DMS153 (cell line): ENCODE measurements at places on chromosomes 16 and 17.
A peak's percentile ranks its signal among the peaks of the same experiment; 100 is the strongest.

- DNase-seq, result no peak
Measured at GRCh38 chr17:27635275-27635823, 4.4 kb downstream of the LGALS9 start.

- no peak for DNase-seq
Measured at GRCh38 chr16:88346680-88347505, 35.9 kb upstream of the ZNF469 start.

GRCh38 chr17:36204724-36205500 lies 6.0 kb upstream of the CCL4L2 start:
- no peak for DNase-seq

DNA sequence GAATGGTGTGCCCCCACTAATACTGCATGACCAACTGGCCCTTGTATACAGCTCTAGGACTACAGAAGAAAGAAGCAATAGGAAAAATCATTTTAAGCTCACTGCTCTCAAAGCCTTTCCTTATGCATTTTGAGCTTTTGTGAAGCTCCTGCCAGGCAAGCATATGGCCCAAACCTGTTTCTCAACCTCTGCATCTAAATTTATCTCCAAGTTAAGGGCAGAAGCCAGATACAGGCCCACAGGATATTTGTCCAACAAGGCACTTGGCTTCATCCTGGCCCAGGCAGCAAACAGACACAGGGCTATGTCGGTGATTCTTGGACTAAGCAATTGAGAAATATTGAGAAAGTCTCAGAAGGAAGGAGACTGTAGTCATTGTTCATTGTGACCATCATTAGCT lies 43.9 kb downstream of the CCT6B start:
- DNase-seq, result no peak

DNA sequence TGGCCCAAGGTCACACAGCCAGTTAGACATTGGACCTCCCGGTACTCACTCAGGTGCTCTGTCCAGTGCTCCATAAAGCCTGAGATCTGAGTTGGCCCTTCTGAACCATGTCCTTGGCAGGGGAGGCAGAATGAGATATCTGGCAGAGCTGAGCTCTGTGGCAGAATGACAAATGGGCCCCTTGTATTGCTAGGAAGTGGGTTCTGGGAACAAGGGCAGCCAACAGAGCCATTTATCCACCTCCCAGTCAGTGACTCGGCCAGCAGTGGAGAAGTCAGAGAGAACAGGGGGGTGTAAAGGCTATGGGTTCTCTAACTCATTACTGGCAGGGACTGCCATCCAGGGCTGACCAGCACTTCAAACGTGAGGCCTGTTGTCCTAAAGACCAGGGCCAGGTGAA lies 117.1 kb upstream of the NLRP1 start:
- DNase-seq, result no peak

GRCh38 chr17:33183487-33184026 lies 109.5 kb downstream of the ASIC2 start:
- DNase-seq, result no peak

DNA sequence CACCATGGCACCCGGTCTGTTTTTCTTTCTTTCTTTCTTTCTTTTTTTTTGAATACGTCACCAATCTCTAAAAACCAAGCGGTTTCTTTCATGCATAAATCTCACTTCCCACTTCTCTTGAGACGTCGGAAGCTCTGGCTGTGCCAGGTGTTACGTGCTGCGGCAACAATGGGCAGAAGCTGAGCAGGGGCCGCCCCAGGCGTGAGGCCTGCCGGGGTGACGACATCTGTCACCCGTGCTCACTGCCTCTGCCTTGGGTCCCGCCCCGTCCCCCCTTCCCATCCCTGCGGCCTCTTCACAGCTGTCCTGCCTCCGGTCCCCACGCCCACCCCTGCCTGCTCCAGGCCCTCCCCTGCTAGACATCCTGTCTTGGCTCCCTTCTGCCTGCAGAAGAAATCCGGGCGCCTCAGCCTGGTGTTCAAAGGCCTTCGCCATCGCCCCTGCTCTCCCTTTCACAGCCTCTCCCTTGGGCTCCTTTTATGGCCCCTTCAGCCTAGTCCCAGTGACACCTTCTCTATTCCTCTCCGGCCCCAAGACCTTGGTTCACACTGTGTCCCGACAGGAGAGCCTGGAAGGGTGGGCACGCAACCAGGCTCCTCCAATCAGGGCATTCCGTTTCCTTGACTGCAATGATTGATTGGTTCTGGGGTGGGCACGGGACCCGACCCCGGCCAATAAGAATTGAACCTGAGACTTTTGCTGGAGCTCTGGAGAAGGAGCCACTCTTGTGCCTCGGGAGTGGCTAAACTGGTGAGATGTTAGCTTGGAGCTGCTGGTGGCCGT lies 4.8 kb downstream of the P2RX1 start:
- peak; percentile 19 for DNase-seq

GRCh38 chr17:52237151-52237550 lies 78.6 kb upstream of the CA10 start:
- no peak for DNase-seq
